ENCODE measurements at places on chromosomes 1 and 21. TPM values are rescaled to one million over a fixed set of nuclear protein-coding genes. Genes with fewer than 3 reads are reported as not detected.

The IFI16 gene
- 21.1 TPM for total RNA-seq

The PROX1 gene
- total RNA-seq = 85.2 TPM

The PPIAL4G gene
- not detected for total RNA-seq

The NKAIN1 gene
- total RNA-seq = not detected

The LIN28A gene
- total RNA-seq = not detected

The FMO2 gene
- total RNA-seq = 59.2 TPM

The CD1B gene
- not detected for total RNA-seq

The NPL gene
- 5.3 TPM for total RNA-seq

The HSF2BP gene
- not detected for total RNA-seq

The TSPEAR gene
- 0.51 TPM for total RNA-seq

The NUDT17 gene
- 2.9 TPM for total RNA-seq

The CD101 gene
- 1.0 TPM for total RNA-seq

The LHX8 gene
- total RNA-seq = not detected

The MROH9 gene
- total RNA-seq = not detected

The CD5L gene
- 4.9 TPM for total RNA-seq

The CCDC30 gene
- total RNA-seq = 1.5 TPM

The LINGO4 gene
- total RNA-seq = 0.78 TPM

The NGF gene
- total RNA-seq = 4.0 TPM

The ELAPOR1 gene
- total RNA-seq = 0.19 TPM

The IGSF5 gene
- 4.1 TPM for total RNA-seq

The OR13G1 gene
- not detected for total RNA-seq

The TRIM62 gene
- 1.9 TPM for total RNA-seq

The RGSL1 gene
- total RNA-seq = not detected

The TRIM58 gene
- total RNA-seq = 0.13 TPM

The RPS27 gene
- total RNA-seq = 788 TPM

The RBBP4 gene
- total RNA-seq = 89.7 TPM

The SPRR1B gene
- total RNA-seq = not detected

The LCE2C gene
- total RNA-seq = not detected

The APCS gene
- 0.32 TPM for total RNA-seq

Measured in Right ventricle myocardium superior (tissue), 1 donor.